ENCODE measurements at places on chromosomes 6 and 20.

- DNase-seq: no peak
Measured at GRCh38 chr6:90406957-90407356, 110.3 kb upstream of the BACH2 start.

GRCh38 chr6:127118298-127119101, at the start of gene RSPO3:
Gene RSPO3, plus strand, starts transcription at chr6:127118671. Its CDS starts 522 bp downstream, at chr6:127119193.
- DNase-seq: peak; percentile 41

DNA sequence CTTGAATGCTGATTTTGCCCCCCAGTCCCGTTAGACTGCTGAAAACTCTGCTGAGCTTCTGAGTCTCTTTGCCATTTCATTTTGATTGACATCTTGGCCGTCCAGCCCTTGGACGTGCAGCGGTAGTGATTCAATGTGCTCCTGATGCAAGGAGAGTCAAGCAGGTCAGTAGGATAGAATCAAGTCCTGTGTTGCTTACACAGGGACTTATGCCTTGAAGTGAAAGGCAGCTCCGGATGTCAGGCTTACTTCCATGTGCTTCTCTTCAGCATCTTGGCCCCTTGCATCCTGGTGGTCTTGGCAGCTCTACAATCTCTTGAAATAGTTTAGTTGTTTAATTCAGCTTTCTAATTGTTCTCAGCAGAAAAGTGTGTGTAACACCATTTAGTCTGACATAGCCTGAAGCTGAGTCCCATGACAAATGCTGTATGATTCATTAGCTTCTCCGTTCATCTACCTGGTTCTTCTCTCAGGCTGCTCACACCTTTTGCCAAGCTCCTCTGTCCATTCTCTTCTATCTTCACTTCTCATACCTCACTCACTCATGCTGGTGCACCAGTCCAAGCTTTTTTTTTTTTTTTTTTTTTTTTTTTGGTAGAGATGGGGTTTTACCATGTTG, 76.0 kb downstream of the EZR start:
- no peak for DNase-seq

DNA sequence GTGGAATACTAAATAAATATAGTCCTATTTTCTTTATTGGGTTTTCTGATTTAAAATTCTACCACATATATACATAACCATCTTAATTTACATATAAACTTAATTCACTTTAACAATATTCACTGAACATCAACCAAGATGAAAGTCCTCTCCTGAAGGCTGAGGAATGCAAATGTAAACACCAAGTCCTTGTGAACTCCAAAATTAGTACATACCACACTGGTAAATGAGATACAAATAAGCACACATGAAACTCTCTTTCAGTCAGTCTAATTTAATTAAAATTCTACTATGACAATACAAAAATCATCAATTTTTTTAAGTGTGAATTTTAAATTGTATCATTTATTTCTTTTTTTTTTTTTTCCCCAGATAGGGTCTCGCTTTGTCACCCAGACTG, 205.1 kb upstream of the RUNX2 start:
- DNase-seq: no peak

DNA sequence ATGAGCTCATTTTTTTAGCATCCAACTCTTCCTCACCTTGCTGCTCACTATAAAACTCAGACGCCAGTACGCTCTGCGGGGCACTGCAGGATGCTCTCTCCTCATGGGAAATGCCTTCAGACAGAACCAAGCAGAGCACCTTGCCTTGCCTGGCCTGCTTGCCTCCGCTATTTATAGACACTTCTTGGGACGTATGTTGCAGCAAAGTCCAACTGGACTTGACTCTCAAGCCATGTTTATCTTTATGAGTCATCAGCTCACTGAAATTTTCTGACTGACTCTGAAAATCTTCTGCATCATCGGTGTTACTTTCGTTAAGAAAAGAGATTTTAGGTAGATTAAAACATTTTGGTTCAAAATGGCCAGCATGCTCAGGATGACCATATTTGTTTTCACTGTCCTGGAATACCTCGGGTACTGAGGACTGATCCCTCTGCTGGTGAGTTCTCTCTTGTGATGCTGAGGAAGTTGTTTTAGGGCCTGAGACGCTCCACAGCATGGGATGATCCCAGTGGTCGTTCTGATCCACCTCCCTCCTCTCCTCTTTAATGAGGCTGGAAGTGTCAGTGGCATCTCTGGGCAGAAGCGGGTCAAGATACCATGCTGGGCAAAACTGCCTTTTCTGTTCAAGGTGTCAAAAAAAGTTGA, 204.5 kb downstream of the KIF16B start:
- peak; percentile 33 for DNase-seq

GRCh38 chr6:143679041-143679440, 1.3 kb downstream of the PHACTR2 start:
- DNase-seq: no peak

DNA sequence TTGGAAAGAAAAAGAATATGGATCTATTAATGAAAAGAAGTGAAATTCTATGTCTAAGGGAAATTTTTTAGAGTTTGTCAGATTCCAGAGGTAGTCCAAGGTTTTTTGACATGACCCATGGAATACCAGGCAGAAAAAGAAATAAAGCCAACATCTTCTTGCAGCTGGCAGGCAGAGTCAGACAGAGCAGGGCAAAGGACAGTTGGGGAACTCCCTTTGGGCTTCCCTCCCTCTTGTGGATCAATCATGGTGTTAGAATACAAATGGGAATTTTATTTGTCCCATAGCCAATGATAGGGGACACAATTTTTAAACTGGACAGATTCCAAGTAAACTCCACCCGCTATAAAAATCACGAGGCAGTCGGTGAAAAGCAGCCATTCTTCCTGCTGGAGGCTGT, 92.1 kb upstream of the TAB2 start:
- no peak for DNase-seq

GRCh38 chr20:17558154-17558940, 11.5 kb upstream of the DSTN start:
- peak; percentile 93 for DNase-seq

DNA sequence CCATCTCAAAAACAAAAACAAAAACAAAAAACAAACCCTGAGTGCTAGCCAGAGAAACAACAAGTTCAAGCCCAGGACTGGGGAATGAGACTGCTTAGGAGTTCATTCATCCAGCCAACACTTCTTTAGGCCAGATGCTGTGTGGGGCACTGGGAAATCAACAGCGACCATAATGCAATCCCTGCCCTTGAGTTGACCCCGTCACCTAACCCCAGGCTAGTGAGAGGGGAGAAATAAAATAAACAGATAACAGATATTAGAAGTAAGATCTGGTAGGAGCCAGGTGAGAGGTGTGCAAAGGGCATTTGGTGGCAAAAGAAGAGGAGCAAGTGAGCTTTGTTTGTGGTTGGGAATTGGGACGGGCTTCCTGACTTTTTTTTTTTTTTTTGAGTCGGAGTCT, 4.9 kb upstream of the RPL10A start:
- no peak for DNase-seq

DNA sequence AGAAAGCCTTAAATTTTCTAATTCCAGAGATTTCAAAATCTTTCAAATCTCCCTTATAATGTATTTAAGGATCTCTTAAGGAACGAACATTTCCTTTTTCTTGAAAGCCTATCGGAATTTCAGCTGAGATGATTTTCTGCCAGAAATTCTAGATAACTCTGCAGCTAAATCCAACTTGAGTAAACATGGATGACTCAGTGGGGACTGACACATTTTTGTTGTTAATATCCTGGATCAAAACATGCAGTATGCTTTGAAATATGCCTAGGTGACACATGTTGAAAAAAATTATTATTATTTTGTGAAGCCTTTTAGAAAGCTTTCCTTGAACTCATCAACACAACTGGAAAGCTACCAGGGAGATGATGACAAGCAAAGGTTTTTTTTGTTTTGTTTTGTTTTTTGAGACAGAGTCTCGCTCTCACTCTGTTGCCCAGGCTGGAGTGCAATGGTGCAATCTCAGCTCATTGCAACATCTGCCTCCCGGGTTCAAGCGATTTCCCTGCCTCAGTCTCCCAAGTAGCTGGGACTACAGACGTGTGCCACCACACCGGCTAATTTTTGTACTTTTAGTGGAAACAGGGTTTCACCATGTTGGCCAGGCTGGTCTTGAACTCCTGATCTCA, 140.1 kb upstream of the SNX9 start:
- DNase-seq: peak; percentile 84

DNA sequence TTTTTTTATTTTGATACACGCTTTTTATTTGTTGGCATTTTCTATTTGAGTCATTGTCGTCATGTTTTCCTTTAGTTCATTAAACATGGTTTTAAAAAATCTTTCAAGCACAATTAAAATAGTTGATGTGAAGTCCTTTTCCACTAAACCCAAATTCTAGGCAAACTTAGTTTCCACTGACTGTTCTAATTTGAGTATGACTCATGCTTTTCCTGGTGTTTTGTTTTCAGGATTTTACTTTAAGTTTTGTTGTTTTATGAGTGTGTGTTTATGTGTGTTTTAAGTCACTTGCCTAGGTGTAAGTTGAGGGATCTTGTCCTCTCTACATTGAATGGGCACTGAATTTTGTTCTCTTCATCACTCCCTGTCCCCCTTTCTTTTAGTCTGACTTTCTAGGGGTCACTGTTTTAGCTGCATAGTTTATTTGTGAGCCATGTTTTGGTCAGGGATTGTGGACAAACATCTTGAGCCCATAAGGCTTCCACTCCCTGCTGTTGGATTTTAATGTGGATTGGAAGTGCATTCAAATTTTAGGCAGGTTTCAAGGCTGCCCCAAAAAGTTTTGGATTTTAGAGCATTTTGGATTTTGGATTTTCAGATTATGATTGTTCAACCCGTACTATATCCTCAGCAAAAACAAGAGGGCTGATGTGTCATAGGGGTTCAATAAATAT, 94.8 kb downstream of the CDYL start:
- DNase-seq: peak; percentile 44

GRCh38 chr6:53805725-53806124, 10.9 kb downstream of the LRRC1 start:
- DNase-seq: no peak

GRCh38 chr20:51022803-51023616, at the start of gene KCNG1:
Gene KCNG1, minus strand, starts transcription at chr20:51023107. Its CDS starts 12,769 bp downstream, at chr20:51010338.
- peak; percentile 72 for DNase-seq

- no peak for DNase-seq
Measured at GRCh38 chr6:56535626-56536025, 107.1 kb downstream of the DST start.

DNA sequence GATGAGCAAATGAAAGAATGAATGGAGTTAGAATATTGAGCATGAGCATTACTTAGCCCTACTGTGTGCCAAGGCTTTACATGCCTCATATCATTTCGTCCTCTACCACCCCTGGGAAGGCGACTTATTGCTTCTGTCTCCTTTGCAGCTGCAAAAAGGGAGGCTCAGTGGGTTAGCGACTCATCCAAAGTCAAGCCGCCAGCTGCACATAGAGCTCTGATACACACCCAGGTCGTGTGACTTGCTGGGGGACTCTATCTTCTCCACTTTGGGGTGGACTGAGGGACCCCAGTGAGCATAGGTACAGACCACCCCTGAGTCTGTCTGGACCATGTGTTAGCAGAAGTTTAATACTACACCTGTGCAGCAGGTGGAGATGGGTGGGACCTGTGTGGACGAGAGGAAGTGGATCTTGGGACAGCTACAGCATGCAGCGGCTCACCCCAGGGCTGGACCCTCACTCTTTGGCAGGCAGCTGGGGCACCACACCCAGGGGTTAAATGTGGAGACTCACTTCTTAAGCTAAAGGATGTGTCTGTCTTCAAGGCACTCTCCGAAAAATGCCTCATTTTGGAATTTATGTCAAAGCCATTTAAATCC, 36.2 kb upstream of the ANGPT4 start:
- no peak for DNase-seq

GRCh38 chr6:135161411-135162395, 19.4 kb upstream of the MYB start:
- DNase-seq: no peak
